ENCODE measurements at places on chromosomes 7 and 10.

DNA sequence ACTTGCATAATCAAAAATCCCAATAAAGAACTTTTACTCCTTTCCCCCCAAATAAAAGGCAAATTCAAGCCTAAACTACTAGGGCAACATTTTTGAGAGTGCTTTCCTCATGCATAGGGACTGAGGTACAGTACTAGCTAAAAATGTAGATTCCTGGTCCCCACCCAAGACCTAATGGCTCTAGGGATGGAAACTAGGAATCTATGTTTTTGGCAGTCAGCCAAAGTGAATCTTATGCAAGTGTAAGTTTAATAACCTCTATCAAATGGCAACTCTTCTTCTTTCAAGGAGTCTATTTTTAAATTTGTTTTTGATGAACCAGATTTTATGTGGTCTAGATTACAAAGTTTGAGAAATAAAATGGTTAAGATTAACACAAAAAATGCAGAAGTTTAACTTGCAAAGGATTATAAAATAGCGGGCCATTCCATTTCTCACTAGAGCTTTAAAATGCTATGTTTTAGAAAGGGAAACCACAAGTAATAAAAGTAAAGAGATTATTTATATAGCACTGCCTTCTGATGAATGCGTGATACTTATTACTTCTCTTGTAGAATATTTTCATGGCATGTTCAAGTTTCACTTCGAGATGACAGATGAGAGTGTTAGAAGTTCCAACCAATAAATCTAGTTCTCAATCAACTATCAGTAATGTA is 70.4 kb upstream of the MDFIC start:
- no peak for DNase-seq

GRCh38 chr7:18808026-18808425 is 309.4 kb downstream of the TWIST1 start:
- DNase-seq, result no peak

GRCh38 chr7:101377189-101377736 is 14.6 kb downstream of the COL26A1 start:
- DNase-seq, result no peak

DNA sequence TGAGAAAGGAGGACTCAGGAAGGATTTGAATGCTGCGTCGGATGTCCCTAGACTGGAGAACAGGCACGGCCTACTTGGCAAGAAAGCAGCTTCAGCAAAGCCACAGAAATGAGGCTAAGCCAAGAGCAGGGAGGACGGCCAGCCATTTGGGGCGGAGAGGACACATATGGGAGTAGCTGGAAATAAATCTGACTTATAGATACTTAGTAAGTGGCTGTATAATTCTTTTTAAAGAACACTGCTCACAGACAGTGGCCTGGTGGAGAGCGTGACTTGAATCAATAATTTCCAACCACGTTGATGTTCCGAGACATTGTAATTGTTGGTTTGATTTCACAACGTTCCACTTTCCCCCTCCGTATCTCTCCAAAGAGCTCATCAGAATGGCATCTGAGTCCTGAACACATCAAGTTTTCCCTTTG is 67.7 kb upstream of the JCAD start:
- no peak for DNase-seq

- DNase-seq, result no peak
Observed at GRCh38 chr10:107747851-107748250, 583.3 kb upstream of the SORCS1 start.

DNA sequence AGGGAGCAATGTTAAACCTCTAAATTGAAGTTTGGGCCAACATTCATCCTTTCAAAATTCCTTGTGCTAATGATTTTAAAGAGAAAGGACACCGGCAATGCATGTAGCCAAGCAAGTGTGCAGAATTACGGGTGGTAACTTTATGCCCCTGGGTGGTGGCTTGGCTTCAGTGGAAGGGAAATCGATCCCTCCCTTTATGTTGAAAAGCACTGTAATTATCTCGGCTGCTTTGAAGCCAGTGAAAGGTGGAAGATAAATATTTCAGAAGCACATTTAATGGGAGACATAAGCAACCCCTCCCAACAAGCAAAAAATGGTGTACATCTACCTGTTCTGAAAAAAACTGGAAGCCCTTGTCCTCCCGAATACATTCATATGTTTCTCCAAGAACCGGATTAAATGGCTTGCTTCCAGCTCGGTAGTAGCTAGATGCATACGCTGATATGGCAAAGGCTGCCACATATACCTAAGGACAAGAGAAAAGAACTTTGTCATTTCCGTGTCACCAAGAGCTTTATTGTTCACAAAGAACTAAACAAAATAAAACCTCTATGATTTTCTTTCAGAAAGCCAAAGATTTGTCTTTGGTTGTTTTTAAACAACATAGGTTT is 73.3 kb upstream of the GSDME start:
- no peak for DNase-seq

- DNase-seq, result no peak
Observed at GRCh38 chr7:132836746-132837145, 245.1 kb downstream of the CHCHD3 start.

DNA sequence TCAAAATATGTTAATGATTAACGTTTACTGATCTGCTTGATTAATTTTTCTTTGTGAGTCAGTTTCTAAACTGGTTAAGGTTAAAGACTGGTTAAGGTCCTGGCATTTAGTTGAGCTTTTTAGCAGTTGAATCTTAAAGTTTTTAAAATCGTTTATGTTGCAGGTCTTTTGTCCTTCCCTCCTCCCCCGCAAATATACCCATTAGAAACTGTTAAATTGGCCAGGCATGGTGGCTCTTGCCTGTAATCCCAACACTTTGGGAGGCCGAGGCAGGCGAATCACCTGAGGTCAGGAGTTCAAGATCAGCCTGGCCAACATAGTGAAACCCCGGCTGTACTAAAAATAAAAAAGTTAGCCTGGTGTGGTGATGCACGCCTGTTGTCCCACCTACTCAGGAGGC is 100.9 kb downstream of the PODXL start:
- DNase-seq, result no peak

DNA sequence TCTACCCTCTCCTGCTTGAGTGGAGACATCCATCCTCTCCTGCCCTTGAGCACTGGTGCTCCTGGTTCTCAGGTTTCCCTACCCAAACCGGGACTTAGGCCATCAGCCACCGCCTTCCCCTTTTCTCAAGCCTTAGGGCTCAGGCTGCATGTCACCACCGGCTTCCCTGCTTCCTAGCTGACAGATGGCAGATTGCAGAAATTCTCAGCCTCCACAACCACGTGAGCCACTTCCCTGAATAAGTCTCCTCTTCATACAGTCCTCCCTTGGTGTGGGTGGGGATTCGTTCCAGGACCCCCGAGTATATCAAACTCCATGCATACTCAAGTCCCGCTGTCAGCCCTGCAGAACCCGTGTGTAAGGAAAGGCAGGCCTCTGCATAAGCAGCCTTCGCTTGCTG is 203.5 kb upstream of the ZNF32 start:
- DNase-seq, result peak; percentile 54

DNA sequence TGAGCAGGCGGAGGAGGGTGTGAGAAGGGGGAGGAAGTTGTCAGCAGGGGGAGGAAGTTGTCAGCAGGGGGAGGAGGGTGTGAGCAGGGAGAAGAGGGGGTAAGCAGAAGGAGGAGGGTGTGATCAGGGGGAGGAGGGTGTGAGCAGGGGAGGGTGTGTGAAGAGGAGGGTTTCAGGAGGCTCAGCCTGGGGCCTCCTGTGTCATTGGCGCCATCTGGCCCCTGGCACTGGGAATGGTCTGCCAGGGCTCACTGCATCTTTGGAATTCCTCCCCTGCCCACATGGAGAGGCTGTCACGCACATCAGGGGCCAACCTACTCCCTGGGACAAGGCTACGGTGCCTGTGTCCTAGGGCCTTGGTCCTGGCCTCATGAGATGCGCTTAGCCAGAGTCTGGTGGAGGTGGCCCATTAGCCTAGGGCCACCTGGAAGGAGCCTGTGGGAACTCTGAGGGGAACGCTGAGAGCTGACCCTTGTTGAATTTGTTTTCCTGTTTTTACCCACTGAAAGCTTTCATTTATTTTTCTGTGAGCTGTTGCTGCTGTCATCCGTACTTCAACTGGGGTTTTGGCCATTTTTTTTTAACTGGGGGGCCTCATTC is 18.0 kb downstream of the CAMK2B start:
- peak; percentile 15 for DNase-seq

- peak; percentile 12 for DNase-seq
Observed at GRCh38 chr10:113517901-113518260, 35.0 kb upstream of the HABP2 start.

DNA sequence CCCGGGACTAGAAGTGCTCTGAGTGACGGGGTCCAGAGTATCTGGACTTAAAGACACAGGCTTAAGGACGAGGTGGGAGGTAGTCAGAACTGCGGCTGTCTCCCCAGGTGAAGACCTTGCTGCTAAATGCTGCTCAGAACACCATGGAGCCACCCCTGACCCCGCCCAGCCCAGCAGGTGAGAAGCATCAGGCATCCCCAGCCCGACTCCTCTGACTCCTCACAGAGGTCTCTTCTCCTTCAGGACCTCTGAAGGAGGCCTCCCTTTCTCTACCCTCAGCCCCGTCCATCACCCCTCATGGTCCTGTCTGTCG is 5.8 kb downstream of the NFKB2 start:
- no peak for DNase-seq

DNA sequence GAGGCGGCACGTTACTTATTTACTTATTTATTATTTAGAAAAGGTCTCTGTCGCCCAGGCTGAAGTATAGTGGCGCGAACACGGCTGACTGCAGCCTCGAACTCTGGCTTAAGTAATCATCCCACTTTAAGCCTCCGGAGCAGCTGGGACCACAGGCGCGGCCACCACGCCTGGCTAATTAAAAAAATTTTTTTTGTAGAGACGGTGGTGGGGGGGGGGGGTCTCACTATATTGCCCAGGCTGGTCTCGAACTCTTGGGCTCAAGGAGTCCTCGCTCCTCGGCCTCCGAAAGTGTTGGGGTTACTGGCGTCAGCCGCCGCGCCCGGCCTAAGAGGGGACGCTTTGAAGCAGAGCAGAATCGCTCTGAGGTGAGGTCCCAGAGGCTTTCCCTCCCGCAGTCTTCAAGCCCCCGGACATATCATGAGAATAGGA is 675 bp upstream of the FRAT2 start:
- no peak for DNase-seq

- no peak for DNase-seq
Observed at GRCh38 chr7:84083846-84084245, 110.7 kb downstream of the SEMA3A start.

GRCh38 chr7:144769352-144769751 is 66.5 kb downstream of the TPK1 start:
- DNase-seq, result no peak

GRCh38 chr10:26269754-26270153 is 53.2 kb downstream of the GAD2 start:
- DNase-seq, result peak; percentile 4

GRCh38 chr7:1538544-1539180 is 8.2 kb downstream of the MAFK start:
- no peak for DNase-seq

DNA sequence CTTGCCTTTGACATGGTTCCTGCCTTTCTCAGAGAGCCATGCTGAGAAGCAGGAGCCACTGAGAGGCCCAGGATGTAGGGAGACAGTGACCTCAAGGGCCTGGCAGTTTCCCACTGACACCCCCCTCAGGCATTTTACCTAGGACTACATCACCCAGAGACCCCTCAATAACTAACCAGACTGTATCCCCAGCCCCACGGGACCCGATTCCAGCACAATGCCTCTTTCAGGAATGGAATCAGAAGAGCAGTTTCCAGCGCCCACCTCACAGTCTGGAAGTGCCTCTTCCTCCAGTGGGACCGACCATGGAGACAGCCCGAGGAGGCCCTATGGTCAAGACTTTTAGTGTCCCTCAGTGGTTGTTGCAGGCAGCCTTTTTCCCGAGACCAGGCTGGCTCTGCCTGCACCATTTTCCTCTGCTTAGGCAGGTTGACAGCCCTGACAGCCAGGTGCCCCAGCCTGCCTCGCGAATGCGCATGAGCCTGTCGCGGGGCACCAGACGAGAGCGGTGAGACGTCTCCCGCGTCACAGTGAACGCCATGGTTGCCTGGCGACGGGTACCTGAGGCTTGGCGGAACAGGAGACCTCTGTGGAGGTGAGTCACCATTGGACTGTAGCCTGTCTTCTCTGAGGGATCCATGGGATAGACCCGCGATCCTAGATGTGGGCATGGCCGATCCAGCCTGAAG is 28.4 kb upstream of the ZNF273 start:
- no peak for DNase-seq

- DNase-seq, result no peak
Observed at GRCh38 chr7:140218656-140219055, 41.9 kb upstream of the KDM7A start.

GRCh38 chr10:108788891-108789290 is 1134.4 kb downstream of the XPNPEP1 start:
- no peak for DNase-seq

DNA sequence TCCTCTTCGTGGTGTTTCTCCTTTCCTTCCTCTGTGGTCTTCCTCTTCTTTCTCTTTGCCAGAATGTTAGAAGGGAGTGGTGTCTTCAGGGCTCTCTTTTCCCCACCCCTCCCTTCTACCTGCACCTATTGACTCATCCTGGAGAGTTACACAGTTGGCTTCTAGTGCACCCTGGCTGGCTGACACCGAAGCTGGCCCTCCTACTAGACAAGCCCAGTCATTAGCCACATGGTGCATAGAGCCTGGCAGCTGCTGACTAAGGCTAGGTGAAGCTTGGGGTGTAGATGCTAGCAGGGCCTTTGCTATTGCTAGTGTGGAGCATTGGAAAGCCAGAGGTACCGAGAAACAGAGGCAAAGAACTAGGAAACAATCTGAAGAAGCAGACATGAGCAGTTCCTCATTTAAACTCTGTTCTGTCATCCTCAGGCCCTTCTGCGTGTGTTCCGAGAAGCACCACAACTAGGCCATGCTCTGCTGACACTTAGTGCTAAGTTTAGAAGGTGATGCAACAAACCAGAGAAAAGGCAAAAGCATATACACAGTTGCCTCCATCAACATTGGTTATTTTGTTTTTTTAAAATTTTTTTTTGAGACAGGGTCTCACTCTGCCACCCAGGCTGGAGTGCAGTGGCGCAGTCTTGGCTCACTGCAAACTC is 213.9 kb downstream of the BAMBI start:
- DNase-seq, result peak; percentile 84

- no peak for DNase-seq
Observed at GRCh38 chr10:5310914-5311313, 53.9 kb upstream of the UCN3 start.

GRCh38 chr7:131945313-131945911 is 389.0 kb upstream of the PODXL start:
- peak; percentile 26 for DNase-seq

DNA sequence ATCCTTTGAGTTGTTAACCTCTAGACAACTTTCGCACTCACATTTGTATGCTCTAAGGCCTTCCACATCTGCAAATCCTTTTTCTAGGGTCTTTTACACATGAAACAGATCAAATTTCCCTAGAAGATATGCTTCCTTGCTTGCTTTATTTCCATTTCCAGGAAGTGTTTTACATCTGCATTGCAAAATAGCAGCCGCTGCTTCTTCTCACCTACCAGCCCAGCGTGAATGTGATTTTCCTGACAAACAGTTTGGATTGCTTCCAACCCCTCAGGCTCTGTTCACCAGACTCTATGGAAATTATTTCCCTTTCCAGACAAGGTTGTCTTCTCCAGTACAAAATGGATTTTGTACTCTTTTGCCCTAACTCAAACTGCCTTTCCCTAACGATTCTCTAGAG is 50.9 kb upstream of the PAPSS2 start:
- DNase-seq, result no peak

All from inflammatory macrophage (primary cell).